GM12878 (cell line): ENCODE measurements at places on chromosomes 16 and 17. TPM values are rescaled to one million over a fixed set of nuclear protein-coding genes. Genes with fewer than 3 reads are reported as not detected.

The RNPS1 gene
- 354 and 359 TPM in 2 replicates for polyA plus RNA-seq

The SLC46A1 gene
- polyA plus RNA-seq, result 5.1 and 6.9 TPM in 2 replicates

The RTN4RL1 gene
- not detected in 2 replicates for polyA plus RNA-seq

The INPP5K gene
- polyA plus RNA-seq, result 26.5 and 26.7 TPM in 2 replicates

The PIK3R6 gene
- polyA plus RNA-seq, result 98.1 and 103 TPM in 2 replicates

The RUNDC3A gene
- polyA plus RNA-seq, result 0.17 TPM in 1 of 2 replicates, not detected in the other

The TERB1 gene
- polyA plus RNA-seq, result not detected in 2 replicates

The ITGA2B gene
- polyA plus RNA-seq, result 0.27 TPM in 2 replicates

The CDH8 gene
- polyA plus RNA-seq, result not detected in 2 replicates

The SLC13A2 gene
- not detected in 2 replicates for polyA plus RNA-seq
